NCI-H526 treated with DMSO at 0.1 percent for 48 hours (cell line): ENCODE measurements at places on chromosomes 11 and 22.
A peak's percentile ranks its signal among the peaks of the same experiment; 100 is the strongest.

DNA sequence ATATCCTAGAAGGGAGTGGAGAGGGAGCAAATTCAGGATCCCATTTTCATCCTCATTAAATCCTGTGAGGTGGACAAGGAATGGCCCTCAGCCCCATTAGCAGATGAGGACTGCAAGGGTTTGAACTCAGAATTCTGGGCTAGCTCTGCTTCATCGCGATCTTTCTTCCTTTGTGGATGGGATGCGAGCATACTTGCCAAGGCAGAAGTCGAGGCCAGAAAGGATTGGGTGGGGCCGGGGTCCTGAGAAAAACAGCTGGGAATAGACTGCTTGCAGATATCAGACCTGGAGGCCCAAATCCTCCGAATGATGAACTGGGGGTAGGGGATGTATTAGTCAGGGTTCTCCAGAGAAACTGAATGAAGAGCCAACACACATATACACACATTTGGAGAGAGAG is 179.0 kb downstream of the CHST1 start:
- no peak for DNase-seq

GRCh38 chr11:64874308-64875240 is 3.8 kb downstream of the EHD1 start:
- peak; percentile 79 for DNase-seq

DNA sequence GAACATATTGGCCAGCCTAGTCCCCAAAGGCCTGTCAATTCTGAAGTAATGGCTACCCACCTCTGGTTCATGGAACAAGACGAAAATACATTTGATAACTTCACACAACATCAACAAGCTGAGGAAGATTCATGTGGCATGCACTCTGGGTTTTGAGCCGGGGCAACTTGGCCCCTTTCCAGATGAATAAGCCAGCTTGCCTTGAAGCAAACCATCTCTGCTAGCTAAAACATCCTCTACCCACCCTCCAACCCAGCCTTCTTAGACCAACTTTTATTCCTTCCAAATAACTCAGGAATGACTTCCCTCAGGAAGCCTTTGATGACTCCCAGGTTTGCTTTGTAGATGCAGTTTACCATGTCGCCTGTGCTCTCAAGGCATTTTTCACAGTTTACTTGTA is 94.4 kb downstream of the SLC1A2 start:
- no peak for DNase-seq

DNA sequence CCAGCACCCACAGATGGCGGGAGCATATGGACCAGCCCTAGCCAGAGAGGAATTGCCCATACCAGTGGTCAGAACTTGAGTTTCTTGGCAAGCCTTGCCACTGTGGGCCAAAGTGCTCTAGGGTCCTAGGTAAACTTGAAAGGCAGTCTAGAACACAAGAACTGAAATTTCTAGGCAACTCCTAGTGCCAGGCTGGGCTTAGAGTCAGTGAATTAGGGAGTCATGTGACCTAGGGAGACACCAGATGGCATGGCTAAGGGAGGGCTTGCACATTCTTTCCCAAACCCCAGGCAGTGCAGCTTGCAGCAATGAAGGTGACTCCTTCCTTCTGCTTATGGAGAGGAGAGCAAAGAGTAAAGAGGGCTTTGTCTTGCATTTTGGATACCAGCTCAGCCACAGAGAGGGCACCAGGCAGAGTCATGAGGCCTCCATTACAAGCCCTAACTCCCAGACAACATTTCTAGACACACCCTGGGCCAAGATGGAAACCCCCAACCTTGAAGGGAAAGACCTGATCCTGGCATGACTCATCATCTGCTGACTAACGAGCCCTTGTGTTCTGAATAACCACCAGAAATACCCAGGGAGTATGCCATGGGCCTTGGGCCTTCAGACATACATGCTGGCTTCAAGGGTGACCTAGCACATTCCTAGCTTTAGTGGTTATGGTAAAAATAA is 19.2 kb upstream of the OR56A3 start:
- no peak for DNase-seq

DNA sequence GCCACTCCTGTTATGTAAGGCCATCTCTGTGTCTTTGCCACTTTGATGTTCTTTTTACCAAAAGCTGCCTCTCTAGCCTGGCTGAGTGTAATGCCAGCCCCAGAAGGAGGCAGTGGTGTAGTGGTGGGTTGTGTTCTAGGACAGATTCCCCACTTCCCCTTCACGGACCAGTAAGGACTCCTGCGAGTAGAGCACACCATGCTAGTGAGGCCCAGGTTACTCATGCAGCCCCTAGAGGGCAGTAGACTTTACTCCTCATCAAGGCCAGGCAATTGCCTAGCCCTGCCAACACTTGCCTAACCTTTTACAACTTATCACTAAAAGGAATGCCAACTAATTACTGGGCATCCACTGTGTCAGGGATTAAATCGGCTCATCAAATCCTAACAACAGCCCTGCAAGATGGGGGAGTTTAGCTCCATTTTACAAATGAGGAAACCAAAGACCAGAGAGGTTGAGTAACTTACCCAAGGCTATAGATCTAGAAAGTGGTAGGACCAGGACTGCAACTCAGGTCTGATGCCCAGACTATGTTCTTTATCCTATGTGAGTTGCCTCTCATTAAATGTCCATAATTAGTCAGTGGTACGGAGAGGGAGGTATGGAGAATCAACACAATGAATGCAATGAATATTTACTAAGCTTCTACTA is 75.3 kb downstream of the APIP start:
- DNase-seq, result no peak

- DNase-seq, result no peak
Observed at GRCh38 chr11:14224395-14224794, 134.6 kb downstream of the RRAS2 start.

GRCh38 chr22:27186643-27187042 is 529.3 kb downstream of the MIAT start:
- no peak for DNase-seq

DNA sequence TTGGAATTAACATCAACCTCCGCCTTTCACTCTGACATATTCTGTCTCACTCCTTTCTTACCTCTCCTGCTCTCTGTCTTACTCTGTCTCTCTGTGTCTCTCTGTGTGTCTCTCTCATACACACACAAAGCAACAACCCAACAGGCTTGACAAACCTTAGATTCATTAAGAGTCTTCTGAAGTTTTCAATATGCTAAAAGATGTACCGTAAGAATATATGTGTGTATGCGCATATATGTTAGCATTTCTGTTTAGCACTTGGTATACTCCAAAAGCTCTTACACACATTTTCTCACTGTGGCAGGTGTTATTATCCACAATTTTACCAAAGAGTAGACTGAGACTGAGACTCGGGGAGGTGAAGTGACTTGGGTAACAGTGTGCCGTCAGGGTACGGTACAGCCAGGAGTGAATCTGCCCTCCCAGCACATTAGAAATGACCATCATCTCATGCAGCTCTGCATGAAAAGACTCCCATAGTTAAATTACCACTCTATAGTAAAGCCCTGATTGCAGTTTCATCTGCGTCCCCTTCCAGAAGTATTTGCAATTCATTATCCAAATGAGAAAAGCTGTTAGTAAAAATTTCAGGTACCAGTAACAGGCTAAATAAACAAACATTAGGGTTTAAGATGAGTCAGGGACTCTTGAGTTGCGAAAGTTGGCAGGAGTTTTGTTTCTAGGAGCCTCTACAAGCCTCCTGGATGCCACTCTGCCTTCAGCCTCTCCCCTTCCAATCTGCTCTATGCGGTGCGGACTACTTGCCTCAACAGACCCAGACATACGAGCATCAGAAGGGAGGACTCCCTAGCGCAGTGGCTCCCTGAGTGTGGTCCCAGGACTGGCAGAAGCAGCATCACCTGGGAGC is 195.2 kb upstream of the TMEM45B start:
- DNase-seq, result peak; percentile 51

DNA sequence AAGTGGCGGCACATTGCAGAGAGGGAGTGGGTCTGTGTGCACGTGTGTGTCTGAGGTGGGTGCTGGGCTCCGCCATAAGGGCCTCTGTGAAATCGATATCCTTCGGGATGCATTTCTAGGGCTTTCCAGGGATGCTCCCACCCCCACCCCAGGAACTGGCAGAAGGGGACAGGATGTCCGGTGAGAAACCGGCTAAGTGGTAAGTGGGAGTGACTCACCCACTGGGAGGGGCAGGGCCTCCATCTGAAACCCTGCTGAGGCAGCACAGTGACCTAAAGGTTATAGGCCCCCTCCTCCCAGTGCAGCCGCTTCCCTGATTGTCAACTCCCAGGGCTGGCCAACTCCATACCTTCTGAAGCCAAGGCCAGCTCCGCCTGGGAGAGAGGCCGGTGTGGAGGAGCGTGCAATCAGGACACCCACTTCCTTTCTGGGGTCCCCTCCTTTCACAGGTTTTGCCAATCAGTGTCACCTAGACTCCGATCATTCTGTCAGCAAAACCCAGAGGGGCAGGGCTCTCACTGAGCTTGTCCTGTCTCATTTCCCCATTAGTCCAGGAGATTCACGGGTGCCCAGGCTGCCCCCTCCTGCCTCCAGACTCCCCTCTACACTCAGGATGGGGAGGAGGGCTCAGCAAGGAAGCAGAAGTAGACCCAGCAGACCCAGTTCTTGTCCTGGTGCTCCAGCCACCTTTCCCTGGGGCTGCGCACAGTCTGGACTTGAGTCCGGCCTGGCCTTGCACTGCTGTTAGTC is 44.5 kb downstream of the NECTIN1 start:
- no peak for DNase-seq

DNA sequence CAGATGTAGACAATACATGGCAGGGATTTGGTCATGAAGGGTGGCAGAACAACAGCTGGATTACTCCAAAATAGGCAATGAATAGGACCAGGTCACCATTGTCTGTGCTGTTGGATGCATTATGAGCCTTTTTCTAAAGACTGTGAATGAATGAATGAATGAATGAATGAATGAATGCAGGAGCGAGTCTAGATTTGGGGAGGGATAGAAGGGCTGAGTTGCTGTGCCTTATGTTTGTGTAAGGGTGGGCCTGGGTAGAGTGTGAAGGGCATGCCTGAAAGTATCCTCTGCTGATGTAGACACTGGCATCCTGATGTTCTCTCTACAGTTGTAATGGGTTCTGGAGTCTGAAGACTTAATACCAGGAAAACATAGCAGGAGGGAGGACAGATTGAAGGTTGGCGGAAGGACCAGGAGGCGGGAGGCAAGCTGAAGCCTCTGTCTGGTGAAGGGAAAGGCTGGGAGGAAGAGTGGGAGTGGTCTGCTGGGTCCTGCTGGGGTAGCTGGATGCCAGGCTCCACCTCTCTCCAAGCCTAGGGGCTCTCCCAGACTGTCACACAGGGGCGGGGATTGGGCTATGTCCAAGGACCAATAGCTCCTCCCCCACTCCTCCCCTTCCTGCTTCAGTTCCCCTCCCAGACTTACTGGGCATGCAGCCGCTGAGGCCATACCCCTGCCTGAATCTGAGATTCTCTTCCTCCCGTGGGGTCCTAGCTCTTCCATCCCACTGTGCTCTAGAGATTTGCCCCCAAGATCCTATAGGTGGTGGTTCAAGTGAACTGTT is 4.8 kb downstream of the TRIM3 start:
- DNase-seq, result no peak

DNA sequence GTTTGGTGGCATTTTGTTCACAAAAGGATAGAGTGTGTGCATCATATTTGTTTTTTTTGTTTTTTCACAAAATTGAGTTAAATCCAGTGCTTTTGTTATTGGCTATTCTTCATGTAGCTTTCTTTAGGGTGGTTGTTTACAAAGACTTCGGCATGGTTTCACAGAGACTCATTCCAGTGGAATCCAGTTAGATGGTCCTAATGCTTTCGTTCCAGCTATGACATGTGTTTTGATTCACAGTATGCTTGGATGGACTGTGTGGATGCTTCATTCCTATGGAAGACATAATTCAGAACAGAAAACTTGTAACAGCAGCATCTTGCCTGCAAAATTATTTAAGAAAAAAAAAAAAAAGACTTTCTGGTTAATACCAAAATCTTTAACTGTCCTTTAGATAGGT is 97.9 kb downstream of the PDHX start:
- DNase-seq, result no peak

DNA sequence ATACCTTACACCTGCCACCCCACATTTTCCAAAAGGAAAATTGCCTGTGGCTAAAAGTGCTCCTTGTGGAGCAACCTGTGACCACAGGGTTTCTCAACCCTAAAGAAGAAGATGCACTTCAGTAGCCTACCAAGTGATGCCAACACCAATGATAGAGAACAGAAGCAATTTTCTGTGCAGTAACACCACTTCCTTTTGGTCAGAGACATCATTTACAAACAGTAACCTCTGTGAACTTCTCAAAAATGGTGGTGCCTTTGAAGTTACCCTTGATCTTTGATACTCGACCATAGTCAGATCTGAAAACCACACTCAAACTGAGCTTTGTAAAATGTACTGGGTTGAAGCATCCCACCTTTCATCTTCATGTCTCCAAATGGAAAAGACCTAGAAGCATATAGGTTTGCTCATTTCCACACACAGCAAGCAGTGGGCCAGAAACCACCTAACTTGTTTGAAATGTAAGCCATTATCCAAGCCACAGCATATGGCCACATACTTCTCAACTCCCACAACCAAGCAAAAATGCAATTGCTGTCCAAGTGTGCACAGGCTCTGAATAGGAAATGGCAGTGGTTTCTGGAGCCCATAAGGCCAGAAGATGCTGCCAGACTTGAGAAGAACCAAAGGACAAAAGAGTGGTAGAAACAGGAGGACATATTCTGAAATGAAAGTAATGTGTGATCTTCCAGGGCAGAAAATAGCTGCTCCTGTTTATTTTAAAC is 24.3 kb downstream of the MPPED2 start:
- DNase-seq, result no peak

DNA sequence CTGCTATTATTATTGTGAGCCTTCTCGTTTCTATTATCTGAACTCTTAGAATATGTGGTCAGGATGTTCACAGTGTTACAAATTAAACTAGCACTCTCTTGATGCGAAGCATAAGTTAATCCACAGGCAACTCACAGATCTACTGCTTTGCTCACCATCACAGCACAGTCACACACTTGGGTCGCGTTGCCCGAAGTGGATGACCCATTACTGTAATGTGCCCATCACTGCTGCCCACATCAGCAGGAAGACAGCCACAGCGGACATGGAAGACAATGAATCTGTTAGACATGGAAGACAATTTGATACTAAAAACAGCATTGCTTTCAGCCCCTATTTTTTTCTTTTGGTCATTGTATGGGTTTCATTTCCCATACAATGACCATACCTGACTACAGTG is 216.4 kb upstream of the B3GAT1 start:
- no peak for DNase-seq

DNA sequence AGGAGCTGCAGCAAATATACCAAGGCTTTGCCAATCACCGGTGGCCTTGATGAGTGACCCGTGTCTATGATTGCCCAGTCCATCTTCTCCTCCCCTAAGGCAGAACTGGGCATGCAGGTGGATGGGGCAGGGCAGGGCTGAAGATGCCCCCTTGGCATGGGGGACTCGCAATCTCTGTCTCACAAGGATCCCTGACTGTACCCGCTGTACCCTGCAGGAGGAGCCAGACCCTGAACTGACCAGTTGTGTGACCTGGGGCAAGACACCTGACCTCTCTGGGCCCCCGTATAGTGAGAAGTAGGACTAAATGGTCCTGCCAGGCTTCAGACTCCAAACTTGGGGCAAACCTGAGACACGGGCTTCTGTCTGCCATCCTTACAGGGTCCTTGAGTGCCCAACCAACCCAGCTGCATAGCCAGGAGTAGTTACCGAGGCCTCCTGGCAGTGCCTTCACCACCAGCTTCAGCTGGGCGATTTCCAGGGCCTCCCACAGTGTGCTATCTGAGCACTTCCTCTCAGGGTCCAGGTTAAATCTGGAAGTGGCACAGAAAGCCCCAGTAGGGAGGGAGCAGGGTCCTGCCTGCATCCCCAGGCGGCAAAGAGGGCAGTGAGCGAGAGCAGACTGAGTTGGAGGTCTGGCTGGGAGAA is 6.4 kb upstream of the KCNJ11 start:
- DNase-seq, result no peak

GRCh38 chr11:21928847-21929246 is 264.0 kb upstream of the ANO5 start:
- DNase-seq, result no peak
